ENCODE measurements at places on chromosomes 13 and 19. TPM values are rescaled to one million over a fixed set of nuclear protein-coding genes. Genes with fewer than 3 reads are reported as not detected.

The PPP2R1A gene
- 74.0 TPM for total RNA-seq

The CSNK1G2 gene
- 20.1 TPM for total RNA-seq

DNA sequence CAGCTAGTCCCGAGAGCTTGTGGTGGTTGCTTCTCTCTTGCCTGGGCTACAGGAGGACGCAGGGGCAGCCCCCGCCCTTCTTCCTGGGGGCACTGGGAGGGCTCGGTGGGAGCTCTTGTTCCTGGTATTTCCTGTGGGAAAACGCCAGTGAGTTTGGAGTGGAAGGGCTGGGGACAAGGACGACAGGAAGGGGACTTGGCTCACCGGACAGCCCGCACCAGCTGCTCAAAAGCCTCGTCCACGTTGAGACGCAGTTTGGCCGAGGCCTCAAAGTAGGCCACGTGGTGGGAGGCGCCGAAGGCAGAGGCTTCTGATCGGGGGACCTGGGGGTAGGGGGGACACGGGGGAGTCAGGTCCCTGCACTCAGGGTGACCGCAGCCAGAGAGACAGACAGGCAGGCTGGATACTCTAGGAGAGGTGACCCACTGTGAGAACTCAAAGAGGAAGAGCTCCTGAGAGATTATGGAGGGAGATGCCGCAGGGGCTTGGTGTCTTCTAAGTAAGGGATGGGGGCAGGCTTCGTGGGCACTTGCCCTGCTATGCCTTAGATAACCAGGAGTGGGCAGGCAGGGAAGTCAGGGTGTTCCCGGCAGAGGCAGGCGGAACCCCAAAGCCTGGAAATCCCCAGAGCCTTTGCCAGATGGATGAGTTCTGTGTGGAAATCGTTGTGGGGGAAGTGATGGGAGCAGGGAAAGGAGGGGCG lies 4.3 kb downstream of the RRAS start:
- DNase-seq = no peak

The GPR180 gene
- 8.1 TPM for total RNA-seq

The SIGLEC5 gene
- not detected for total RNA-seq

All from MG63 (cell line).